ENCODE measurements at places on chromosomes 12 and 14.

DNA sequence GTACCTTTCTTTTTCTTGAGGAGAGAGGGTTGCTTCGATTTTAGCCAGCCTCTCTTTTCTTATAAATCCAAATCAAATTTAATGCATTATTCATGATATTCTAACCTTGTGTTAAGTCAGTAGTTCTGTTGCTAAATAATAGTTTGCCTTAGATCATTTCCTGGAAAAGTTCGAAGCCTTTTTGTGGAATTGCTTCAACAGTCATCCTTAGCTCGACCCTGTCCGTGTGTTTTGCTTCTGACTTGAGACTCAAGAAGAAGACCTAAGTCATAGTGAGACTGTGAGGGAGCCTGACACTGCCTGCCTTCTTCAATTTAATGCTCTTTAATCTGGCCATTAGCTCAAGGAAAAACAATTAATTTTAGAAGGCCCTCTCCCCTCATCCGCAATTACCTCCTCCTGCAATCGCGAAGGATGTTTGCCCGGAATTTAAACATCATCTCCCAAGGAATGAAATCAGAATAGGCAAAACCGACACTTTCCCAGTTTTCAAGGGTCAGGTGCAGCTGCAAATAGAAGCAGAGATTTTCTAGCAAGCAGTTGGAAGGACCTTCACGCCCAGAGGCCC, 453 bp upstream of the SLC4A8 start:
- no peak for DNase-seq

DNA sequence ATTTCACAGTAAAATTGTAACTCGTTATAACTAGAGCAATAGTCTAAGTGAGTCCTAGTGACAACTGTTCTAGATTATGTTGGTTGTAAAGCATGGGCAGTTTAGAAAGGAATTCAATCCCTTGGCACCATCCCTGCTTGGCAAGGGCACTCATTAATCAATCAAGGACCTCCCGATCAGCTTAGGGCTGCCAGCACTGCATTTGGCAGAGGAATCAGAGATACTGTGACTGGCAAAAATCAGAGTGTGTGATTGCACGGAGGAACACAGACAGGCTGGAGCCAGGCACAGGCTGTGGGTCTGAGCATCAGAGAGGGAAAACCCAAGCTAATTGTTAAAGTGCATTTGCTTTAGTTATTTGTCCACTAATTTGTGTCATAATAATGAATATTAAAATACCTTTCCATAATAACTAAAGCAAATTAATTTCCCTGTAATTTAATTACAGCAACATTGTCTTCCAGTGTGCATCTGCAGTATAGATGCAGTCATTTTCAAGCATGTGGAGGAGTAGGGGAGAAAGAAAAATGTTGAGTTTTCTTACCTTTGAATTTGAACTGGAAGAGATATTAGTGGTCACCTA, 3.2 kb upstream of the EGLN3 start:
- DNase-seq = no peak

DNA sequence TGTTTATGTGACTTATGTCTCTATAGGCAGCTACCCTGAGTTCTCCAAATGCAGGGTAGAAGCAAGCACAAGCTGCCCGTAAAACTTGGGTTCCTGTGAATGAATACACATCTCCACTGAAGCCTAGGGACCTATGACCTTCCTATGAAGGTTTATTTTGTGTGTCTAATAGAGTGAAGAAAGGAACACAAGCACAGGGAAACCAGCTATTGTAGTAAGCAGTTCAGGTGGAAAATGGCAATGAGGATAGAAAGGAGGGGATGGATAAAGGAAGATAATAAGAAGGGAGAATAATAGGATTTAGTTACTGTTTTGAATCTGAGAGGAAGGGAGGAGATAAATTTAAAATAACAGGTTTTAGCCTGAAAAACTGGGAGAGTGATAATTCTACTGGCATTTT, 2.4 kb downstream of the PFKM start:
- DNase-seq = no peak

GRCh38 chr14:87705439-87705896, 287.5 kb downstream of the GALC start:
- no peak for DNase-seq

- DNase-seq = no peak
These were observed 222.2 kb downstream of the FLRT2 start for GRCh38 chr14:85752175-85752574.

DNA sequence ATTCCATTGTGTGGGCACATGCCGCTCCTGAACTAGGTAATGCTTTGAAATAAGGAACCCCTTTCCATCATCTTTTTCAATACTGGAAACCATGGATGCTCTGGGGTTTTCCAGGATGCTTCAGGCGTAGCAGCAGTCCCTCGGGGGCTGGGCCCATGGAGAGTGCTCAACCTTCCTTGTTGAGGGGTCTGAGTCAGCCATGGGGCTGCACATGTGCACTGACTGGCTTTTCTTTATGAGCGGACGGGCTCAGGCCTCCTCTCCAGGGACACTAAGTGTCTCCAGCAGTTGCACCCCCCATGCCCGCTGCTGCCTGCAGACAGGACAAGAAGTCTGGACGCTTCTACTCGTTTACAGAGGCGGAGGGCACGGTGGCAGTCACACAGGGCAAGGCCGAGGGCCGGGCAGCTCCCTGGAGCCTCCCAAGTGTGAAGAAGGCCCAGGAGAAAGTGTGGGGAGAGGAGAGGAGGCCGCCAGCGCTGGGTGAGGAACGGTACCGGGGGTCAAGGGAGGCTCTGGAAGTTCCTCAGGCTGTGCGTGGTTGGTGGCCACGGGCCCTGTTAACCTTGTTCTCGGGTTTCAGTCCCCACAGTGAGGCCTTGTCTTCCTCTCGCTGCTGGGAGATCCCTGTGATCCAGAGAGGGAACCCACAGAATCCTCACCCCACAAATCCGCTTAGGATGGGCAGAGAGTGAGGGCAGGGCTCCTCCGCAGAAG, 51.2 kb downstream of the TEAD4 start:
- no peak for DNase-seq

DNA sequence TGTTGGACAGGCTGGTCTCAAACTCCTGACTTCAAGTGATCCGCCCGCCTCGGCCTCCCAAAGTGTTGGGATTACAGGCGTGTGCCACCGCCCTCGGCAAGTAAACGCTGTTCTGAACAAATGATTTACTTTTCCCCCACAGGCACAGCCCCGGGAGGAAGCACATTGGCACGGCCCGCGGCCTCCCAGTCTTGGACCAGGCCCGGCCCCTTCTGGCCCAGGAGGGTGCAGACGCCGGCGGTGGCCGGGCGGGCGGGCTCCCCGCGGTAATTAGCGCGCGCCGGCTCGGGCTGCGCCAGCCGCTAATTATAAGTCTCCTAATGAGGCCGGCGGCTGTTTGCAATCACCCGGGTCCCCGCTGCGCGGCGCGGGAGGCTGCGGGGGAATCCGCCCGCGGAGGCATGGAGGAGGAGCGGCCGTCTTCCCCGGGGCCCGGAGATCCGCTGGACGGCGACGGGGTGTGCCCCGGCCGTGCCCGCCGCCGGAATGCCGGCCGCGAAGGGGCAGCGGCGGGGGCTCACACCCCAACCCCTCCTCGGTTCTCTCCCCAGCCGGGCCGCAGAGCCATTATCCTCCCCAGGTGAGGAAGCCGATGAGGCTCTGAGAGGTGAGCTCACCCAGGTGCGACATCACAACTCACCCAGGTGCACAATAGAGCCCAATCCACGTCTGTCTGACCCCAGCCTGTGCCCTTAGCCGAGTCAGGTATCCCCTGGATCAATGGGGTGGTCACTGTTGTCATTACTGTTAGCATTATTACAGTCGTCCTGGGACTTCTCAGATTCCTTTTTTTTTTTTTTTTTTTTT, 3.3 kb upstream of the POP5 start:
- DNase-seq = peak; percentile 10

DNA sequence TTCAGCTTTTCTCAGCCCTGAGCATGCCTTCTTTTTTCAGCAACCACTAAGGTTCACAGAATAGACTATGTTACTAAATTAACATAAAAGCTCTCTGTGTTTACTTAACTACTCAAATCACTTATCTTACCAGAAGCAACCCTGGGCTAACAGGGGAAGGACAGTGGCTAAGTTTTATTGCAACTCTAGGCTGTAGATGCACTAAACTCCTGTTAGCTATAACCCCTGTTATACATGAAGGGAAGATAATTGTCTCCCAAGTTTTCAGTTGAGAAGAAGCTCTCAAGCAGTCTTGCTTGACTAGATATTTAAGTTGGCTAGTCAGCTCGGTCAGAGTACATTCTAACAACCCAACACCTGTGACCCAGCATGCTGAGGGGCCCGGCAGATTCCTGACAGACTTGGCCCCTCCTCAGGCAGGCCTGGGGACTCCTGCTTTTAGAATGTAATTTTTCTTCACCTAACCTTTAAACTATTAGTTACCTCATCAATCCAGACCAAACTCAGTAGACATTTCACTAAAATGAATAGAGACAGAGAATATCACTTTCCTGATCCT, 464.5 kb downstream of the EGLN3 start:
- no peak for DNase-seq

DNA sequence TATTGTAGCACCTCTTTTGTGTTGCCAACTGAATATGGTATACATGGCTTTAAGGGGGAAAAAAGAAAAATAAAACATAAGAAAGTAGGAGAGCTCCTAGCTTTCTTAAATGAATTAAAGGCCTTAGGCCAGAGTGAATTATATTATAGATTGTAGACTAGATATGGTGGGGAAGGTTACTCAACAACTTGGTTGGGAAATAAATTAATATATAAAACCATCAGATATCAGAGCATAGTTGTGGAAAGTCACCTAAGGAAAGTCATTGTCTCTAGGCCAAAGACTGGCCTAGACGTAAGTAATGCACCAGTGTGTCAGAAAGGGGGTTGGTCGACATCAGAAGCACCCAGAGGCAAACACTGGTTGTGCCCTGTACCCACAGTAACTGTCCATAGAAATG, 391.8 kb downstream of the RAD51B start:
- DNase-seq = no peak

DNA sequence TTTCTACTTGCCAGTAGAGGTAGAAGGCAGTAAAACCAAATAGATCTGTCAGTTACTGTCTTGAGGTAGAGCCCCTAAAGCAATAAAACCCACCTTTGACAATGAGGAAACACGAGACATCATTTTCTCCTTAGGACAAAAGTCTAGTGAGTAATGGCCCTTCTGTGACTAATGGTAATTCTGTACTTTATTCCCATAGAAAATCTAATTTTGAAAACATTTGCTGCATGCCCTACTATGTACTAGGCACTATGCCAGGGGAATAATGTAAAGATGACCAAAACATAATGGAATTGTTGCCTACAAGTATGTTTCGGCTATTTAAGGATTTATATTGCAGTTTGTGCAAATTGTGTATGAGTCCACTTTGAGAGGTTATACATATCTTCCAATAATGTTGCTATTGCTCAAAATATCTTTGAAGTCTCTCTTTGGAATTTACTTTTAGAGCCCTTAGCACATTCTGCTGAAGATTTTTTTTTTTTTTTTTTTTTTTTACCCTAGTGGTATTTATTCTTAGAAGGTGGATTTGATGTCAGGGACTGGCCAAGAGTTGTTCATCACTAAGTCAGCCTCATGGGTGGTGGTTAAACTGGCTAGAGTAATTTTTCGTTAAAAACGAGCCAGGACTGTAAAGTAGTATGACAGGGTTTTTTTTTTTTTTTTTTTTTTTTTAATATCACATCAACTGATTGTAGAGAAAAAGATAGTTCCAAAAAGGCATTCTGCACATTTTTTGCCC, 109.7 kb downstream of the CRADD start:
- DNase-seq = no peak

GRCh38 chr14:49221316-49221715, 364.9 kb downstream of the RPS29 start:
- no peak for DNase-seq

DNA sequence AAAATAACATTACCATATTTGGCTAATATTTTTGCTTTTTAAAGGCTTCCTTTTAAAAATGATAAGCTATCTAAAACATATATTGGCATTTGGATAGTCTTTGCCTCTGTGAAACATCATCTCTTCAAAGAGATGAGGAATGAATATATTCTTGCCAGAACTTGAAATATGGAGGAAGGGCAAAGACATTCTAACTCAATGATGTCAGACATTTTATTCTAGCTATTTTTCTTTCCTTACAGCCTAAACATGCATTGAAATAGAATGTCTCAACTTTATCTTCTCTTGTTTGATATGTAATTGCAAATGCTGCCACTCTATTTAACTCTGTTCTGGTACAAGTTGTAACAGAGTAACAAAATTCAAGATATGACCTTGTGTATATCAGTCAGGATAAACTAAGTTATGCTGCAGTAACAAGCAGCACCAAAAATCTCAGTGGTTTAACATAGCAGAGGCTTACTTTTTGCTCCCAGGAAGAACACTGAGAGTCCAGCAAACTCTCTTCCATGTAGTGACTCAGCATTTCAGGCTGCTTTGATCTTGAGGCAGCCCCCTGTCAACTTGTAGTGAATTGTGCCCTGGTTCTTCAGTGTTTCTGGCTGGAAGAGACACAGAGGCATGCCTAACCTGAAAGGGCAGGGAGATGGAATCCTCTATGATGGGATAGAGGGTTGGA, 11.0 kb downstream of the IRAK3 start:
- DNase-seq = no peak

All from stimulated activated CD4-positive, alpha-beta T cell treated with anti-CD3 and anti-CD28 coated beads, Interleukin-12 subunit alpha, Interleukin-12 subunit beta, amount 100 ng/mL, for 48 hours (primary cell).